ENCODE measurements at places on chromosomes 2 and 18. TPM values are rescaled to one million over a fixed set of nuclear protein-coding genes. Genes with fewer than 3 reads are reported as not detected.

Gene PLEKHA3
- total RNA-seq = 30.9 TPM

Gene INPP1
- 9.4 TPM for total RNA-seq

Gene ST6GAL2
- not detected for total RNA-seq

Gene PID1
- total RNA-seq = not detected

Gene ALK
- total RNA-seq = not detected
